ENCODE measurements at places on chromosomes 4 and X. TPM values are rescaled to one million over a fixed set of nuclear protein-coding genes. Genes with fewer than 3 reads are reported as not detected.

GRCh38 chr4:109665783-109666485 is 37.3 kb downstream of the CASP6 start:
- no peaks in the 10 kb centered on the region for H3K27me3 ChIP-seq
- H3K4me3 ChIP-seq = no peak overlapping the region
- H3K36me3 ChIP-seq = peaks cover 10% of the 10 kb centered on the region
- H3K27ac ChIP-seq = no peak overlapping the region
- no peak for DNase-seq

- no peak overlapping the region for H3K4me3 ChIP-seq
- DNase-seq = no peak
- H3K36me3 ChIP-seq = no peaks in the 10 kb centered on the region
These were observed 29.2 kb downstream of the LGI2 start for GRCh38 chr4:25001509-25001908.

GRCh38 chrX:29661290-29661689 is 554.1 kb upstream of the MAGEB2 start:
- no peak for DNase-seq
- no peaks in the 10 kb centered on the region for H3K27me3 ChIP-seq
- H3K4me1 ChIP-seq = peaks cover 17% of the 10 kb centered on the region
- H3K36me3 ChIP-seq = no peaks in the 10 kb centered on the region
- no peak overlapping the region for H3K27ac ChIP-seq

DNA sequence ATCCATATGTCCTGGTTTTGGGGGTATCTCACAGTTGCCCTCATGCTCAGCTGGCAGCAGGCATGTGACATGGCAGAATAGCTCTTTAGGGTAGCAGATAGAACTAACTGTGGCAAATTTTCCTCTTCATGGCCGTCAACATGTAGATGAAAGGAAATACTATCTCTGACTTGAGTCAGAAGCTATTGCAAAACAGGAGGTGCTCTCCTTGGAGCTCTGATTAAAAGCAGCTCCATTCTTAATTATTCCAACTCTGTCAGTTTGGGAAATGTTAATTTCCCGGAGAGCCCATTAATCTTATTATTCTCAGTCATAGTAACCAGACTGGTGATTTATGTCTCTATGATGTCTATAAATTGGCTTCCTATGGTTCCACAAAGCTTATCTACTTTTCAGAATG is 18.2 kb downstream of the IL13RA1 start:
- DNase-seq = no peak
- no peaks in the 10 kb centered on the region for H3K4me1 ChIP-seq
- no peak overlapping the region for H3K4me3 ChIP-seq
- H3K27me3 ChIP-seq = no peaks in the 10 kb centered on the region
- no peak overlapping the region for H3K27ac ChIP-seq

DNA sequence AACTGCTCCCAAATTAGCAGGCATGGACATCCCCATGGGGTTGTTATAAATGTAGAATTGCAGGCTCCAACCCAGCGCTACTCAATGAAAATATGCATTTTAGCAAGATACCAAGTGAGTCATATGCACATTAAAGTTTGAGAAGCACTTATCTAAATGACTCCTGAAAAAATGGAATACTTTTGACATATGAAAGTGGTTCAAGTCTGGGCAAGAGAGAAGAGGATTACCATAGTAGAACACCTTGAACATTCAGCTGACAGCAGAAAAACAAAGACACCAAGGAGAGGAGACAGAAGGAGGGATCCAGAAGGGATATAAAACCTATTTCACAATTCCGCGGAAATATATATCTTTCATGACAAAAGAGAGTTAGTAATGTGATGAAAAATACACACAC is 63.2 kb upstream of the CT83 start:
- no peaks in the 10 kb centered on the region for H3K27me3 ChIP-seq
- H3K27ac ChIP-seq = no peak overlapping the region
- no peak for DNase-seq
- no peaks in the 10 kb centered on the region for H3K36me3 ChIP-seq

DNA sequence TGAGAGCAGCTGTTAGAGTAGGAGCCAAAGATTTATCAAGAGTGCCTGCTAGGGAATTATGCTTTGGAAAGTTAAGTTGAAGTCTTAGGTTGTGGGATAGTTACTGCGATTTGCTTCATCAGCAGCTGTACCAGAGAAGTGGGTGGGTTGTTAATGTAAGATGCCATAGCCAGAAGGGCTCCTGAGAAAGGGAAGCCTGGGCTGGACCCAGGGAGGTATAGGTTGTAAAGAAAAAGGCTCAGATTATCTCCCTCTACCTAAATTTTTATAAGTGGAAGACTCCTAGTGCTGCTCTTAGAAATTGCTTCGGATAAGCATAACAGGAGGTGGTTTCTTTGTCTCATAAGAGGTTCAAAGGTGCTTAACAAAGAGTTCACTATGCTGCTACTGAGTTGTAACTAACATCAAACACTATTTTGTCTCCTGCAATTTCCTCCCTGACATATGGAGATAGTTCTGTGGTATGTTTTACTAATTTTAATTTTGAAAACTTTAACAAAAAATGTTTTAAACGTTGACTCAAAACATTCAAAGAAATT is 356.9 kb downstream of the DTHD1 start:
- no peak overlapping the region for H3K4me3 ChIP-seq
- H3K4me1 ChIP-seq = no peaks in the 10 kb centered on the region
- H3K27ac ChIP-seq = no peak overlapping the region
- no peak for DNase-seq

GRCh38 chr4:95426455-95426854 is 122.3 kb downstream of the UNC5C start:
- H3K4me3 ChIP-seq = no peak overlapping the region
- H3K36me3 ChIP-seq = no peaks in the 10 kb centered on the region
- H3K27me3 ChIP-seq = no peaks in the 10 kb centered on the region
- H3K27ac ChIP-seq = no peak overlapping the region
- H3K4me1 ChIP-seq = no peaks in the 10 kb centered on the region

DNA sequence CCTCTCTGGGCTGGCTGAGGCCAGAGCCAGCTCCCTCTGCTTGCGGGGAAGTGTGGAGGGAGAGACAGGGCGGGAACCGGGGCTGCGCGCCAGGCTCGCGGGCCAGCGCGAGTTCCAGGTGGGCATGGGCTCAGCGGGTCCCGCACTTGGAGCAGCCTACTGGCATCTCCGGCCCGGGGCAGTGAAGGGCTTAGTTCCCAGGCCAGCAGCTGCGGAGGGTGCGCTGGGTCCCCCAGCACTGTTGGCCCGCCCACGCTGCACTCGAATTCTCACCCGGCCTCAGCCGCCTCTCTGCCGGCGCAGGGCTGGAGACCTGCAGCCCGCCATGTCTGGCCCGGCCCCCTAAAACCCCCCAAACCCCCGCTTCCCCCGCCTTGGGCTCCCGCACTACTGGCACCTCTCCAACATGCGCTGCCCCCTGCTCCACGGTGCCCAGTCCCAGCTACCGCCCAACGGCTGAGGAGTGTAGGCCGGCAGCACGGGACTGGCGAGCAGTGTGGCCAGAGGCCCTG is 33.8 kb upstream of the FAT4 start:
- no peak for DNase-seq
- H3K27me3 ChIP-seq = no peaks in the 10 kb centered on the region
- no peaks in the 10 kb centered on the region for H3K36me3 ChIP-seq
- no peak overlapping the region for H3K4me3 ChIP-seq
- no peak overlapping the region for H3K27ac ChIP-seq

- H3K36me3 ChIP-seq = no peaks in the 10 kb centered on the region
- no peak for DNase-seq
- H3K27me3 ChIP-seq = no peaks in the 10 kb centered on the region
- no peak overlapping the region for H3K4me3 ChIP-seq
- no peak overlapping the region for H3K27ac ChIP-seq
These were observed 96.0 kb upstream of the C1GALT1C1 start for GRCh38 chrX:120725874-120726273.

DNA sequence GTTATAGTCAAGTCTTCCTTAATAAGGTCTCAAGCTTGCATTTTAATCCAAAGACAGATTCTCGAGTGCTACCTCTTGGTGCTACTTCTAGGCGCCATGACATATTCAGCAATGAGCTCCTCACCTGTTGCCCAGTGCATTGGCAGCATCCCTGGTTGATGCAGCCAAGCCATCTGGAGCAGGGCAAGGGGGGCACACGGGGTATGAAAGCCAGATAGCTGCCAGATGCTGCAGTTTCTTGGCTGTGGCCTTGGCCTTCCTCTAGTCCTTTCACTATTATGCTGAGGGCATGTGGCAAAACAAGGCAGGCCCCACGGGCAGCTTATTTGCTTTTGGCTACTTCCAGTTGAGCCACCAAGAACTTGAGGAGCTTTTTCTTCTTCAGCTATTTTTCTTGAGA is 168.6 kb upstream of the PGRMC2 start:
- no peak for DNase-seq
- H3K4me3 ChIP-seq = no peak overlapping the region
- no peaks in the 10 kb centered on the region for H3K36me3 ChIP-seq
- H3K27me3 ChIP-seq = no peaks in the 10 kb centered on the region

DNA sequence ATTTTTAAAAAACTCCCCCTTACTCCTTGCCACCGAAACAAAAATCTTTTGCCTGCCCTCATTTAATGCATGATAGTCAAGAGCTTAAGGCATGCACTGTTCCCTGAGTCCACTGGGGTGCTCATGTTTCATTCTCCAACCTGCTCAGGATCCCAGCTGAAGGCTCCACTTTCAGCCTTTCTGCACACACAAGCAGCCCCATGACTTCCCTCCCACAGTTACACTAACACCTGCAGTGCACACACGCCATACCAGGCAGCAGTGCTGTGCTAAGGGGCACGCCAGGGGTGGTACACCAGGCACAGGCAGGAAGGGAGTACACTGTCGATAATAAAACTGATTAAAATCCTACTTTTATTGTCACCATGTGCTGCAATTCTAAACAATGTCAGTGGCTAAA is 385.2 kb downstream of the BMPR1B start:
- H3K36me3 ChIP-seq = no peaks in the 10 kb centered on the region
- no peak overlapping the region for H3K4me3 ChIP-seq
- H3K4me1 ChIP-seq = no peaks in the 10 kb centered on the region

The HUWE1 gene
- 112 TPM for total RNA-seq

The AFF2 gene
- 0.09 TPM for total RNA-seq

The UTP14A gene
- 25.2 TPM for total RNA-seq

The MAGED4 gene
- total RNA-seq = 0.76 TPM

The DMP1 gene
- total RNA-seq = not detected

The ITIH6 gene
- total RNA-seq = not detected

The CT45A10 gene
- not detected for total RNA-seq
